ENCODE measurements at places on chromosomes 6 and 20.

DNA sequence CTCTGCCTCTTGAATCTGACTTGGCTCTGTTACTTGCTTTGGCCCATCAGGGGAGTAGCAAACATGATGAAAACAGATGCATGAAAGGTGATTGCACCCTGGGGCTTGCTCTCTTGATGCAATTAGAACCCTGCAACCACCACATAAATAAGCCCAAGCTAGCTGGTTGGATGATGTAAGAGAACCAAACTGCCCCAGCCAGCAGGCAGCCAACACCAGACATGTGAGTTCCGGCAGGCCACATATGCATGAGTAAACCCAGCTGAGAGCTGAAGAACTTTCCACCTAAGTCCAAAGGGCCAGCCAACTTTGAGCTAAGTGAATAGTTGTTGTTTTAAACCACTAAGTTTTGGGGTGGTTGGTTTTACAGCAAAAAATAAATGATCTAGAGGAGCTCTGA lies 268.4 kb downstream of the FARS2 start:
- no peak for DNase-seq

DNA sequence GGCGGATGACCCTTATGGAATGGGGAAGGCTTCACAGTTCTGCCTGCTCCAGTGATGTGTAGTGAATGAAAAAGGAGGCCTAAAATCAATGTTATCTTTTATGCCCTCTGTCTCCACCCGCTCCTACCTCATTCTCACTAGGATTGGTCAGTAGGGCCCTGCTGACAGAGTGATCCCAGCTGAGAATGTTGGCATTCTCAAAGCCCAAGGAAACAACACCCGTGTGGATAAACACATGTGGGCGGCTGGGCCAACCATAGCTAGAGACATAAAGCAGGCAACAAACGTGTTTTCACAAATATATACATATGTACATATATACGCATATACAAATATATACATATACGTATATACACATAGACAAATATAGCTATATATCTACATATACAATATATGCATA lies 4.5 kb downstream of the RIPK1 start:
- DNase-seq, result no peak

GRCh38 chr6:41042226-41043055 lies at the start of gene TSPO2:
Gene TSPO2 (plus strand): TSS chr6:41042467. CDS start chr6:41042986, 519 bp downstream.
- DNase-seq, result no peak

GRCh38 chr6:89458704-89459103 lies 25.8 kb downstream of the ANKRD6 start:
- DNase-seq, result no peak

- no peak for DNase-seq
These were observed at the start of gene HLA-DQA1 for GRCh38 chr6:32637219-32637880. Gene HLA-DQA1 (plus strand): TSS chr6:32637406. CDS start chr6:32637459, 53 bp downstream.

DNA sequence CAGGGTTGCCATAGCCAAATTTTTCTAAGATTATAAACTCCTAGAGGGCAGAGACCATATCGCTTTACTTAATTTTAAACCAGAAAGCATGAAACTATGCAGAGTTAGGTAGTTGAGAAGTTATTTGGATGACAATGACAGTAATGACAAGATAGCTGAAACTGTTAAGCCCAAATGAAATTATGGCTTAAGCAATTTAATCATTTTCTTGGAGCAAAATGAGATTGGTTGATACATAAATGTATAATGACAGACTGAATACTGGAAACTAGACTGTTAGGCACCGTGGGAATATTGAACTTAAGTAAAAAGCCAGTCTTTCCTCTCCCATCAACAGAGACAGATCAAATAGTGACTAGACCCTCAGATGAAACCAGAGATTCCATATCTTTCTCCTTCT lies 670.3 kb upstream of the NRSN1 start:
- no peak for DNase-seq

All from WTC11 (cell line).